ENCODE measurements at places on chromosomes 4 and X. TPM values are rescaled to one million over a fixed set of nuclear protein-coding genes. Genes with fewer than 3 reads are reported as not detected.

GRCh38 chrX:53163436-53163835 is 61.6 kb downstream of the KDM5C start:
- no peak for DNase-seq

DNA sequence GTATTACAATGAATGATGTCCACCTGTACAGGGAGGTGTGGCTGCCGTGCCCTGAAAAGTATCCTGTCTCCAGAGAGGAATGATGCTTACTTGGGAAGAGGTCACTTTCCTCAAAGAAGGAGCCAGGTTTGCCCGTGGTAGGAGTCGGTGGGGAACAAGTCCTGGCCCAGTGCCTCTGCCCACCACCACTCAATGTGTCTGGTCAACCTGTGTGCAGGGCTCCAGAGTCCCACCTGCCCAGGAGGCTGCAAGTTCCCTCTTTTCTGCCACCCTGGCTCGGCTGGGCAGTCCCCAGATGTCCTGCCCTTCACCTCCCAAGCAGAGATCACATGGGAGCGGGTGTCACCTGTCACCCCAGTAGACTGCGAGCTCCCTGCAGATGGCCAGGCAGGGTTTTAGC is 75.4 kb upstream of the C4orf50 start:
- no peak for DNase-seq

DNA sequence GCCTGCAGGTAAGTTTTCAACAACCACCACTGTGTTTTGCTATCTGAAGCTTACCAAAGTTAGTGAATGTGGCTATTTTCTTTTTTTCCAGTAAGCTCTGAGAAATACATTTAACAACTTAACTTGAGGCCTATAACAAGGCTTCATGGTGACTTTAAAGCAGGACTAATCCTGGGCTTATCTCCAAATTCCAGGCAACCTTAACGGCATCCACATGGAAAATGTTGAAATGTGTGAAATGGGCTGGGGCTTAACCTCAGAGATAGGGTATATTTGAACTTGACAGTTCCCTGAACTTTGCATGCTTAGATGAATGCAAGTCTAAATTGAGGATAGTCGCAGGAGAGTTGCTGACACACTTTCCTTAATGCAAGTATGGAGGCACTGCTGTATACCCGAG is 539.2 kb downstream of the GALNTL6 start:
- no peak for DNase-seq

DNA sequence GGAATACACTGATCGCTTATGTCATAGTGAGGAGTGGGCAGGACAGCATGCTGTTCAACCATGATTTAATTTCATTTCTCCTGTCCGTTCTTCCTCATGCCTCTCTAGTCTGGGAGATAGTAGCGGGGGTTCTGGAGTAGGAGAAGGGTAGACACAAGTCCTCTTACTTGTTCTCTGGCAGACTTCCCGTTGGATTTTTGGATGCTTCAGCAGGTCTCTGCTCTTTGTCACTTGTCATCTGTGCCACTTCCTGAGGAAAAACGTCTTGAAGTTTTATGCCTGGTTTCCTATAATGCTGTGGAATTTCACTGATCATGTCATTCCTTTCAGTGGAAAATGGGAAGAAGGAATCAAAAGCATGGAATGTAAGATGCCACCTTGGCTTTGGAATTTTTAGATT is 154.7 kb downstream of the GATB start:
- no peak for DNase-seq

- DNase-seq: no peak
Observed at GRCh38 chr4:16082426-16083240, 1.2 kb downstream of the PROM1 start.

- DNase-seq: no peak
Observed at GRCh38 chr4:106344647-106344970, 24.0 kb downstream of the GIMD1 start.

DNA sequence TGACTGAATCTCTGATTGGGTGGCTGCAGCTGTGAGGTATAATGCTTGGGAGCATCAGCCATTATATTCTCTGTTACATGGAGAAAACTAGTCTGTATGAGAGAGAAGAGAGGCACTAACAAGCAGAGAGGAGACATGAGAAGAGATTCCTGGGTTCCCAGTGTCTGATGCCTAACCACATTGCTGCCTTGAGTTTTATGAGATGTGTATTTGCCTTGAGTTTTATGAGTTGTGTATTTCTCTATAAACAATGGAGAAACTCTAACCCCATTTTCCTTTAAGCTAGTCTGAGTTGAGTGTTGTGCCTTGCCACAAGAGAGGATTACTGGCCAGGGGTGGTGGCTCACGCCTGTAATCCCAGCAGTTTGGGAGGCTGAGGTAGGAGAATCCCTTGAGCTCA is 208.1 kb downstream of the BCOR start:
- DNase-seq: no peak

ABLIM2 gene
- polyA plus RNA-seq: 1.1 TPM

VEGFD gene
- not detected for polyA plus RNA-seq

KCNIP4 gene
- not detected for polyA plus RNA-seq

PIGA gene
- 8.2 TPM for polyA plus RNA-seq

HTT gene
- polyA plus RNA-seq: 16.0 TPM

HSPA4L gene
- polyA plus RNA-seq: not detected
